Kidney glomerular epithelial cell (primary cell): ENCODE measurements at places on chromosomes 16 and 17.

DNA sequence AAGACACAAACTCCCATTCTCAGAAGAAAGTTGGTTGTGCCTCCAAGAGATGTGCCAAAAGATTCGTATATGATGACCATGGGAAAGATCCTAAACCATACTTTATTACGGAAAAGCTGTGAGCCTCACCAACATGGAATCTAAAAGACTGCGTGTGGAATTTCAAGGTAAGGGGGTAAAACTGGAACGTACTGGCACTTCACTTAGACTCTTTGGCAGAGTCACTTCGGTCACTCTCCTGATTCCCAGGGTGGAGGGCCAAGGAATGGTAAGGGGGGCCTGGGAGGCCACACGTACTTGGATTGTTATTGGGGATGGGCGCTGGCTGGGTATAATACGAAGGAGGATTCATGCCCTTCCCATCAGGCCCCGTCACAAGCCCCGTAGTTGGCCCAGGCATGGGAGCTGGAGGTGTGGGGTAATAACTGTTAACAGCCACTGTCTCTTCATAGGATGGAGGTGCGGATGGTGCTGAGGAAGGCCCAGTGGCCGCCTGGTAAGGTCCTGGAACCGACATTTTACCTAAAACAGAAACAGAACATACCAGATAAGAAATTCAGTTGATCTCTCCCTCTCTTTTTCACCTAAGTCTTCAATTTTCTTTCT is 30.4 kb downstream of the LITAF start:
- DNase-seq = no peak

GRCh38 chr16:34078691-34079090 is 619.3 kb downstream of the TP53TG3F start:
- DNase-seq = no peak

DNA sequence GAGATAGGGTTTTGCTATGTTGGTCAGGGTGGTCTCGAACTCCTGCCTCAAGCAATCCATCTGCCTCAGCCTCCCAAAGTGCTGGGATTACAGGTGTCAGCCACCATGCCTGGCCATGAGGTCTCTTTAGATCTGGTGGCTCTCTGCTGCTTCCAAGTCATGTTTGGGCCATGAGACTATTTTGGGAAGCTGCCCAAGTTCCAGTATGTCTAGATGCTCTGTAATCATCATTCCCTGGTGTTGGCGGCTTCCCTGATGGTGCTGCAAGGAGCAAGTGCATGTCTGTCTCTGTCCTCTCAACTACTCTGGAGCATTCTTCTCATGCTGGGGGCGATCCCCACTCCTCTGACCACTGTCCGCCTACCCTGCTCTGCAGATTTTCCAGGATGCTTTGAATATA is 6.4 kb upstream of the ODF4 start:
- no peak for DNase-seq

DNA sequence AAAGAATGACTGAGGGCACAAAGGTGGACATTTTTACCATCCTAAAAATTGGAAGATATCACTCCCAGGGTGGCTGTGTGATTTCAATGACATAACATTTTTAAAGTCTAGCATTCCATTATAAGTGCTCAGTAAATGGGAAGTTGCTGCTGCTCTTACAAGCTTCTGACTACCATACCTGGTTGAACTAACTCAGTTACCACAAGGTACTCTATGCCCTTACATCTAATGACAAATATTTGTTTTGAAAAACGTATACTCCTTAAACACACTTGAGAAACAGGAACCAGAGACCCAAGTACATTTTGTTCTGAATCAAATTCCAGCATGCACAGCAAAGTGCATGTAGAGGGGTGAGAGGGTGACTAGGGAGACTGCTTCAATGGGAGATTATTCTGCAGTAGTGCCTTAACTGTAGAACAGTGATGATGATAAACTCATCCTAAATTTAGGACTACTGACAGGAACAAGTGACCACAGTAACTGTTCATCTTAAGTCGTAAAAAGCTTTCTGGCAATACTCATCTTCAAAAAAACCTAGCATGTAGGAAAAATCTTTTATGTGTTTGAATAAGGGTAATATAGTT is 83.5 kb downstream of the KANSL1 start:
- DNase-seq = no peak

GRCh38 chr16:87963400-87963799 is 12.2 kb downstream of the BANP start:
- no peak for DNase-seq
